ENCODE measurements at places on chromosomes 5 and 9. TPM values are rescaled to one million over a fixed set of nuclear protein-coding genes. Genes with fewer than 3 reads are reported as not detected.

Gene MRPS27
- 85.9 TPM for total RNA-seq

Gene SPRY4
- total RNA-seq: 1.1 TPM

Gene MYOT
- not detected for total RNA-seq

Gene OXCT1
- 117 TPM for total RNA-seq

Gene BARX1
- total RNA-seq: 0.44 TPM

Gene BAAT
- total RNA-seq: not detected

Gene RELL2
- total RNA-seq: 17.9 TPM

Gene ZFP62
- 17.9 TPM for total RNA-seq

Gene SURF1
- 26.0 TPM for total RNA-seq

Gene DNAI1
- total RNA-seq: 0.69 TPM

DNA sequence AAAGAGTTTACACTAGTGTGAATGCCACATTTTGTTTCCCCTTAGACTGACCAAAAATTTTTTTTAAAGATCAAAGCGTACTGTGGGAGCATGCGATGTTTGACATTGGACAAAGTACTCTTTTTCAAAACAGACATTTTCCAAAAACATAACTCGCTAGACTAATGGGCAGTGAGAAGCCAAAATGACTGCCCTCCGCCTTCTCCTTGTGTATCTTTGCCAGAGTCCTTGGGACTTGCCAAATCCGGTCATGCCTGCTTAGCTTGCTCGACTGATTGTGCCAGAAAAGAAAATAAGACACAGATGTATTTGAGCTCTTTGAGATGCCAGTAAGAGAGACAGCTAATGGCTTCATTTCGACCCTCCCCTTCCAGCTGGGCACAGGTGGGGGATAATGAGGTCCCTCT lies 157.5 kb downstream of the MAPKAP1 start:
- no peak for DNase-seq

GRCh38 chr5:170408226-170408625 lies 19.1 kb upstream of the KCNMB1 start:
- no peak for DNase-seq

DNA sequence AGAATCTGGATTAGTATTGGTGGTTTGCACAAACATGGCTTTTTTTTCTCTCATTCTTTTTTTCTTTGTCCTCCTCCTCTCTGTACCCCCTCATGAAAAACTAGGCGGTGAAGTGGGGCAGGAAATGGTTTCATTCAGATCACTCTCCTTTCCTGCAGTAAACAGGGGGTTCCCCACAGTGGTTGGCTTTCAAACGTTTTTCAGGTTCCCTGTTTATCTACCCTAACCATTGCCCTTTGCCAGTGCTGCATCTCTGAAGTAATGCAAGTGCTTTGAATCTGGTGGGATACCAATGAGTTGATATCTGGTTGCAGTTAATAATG lies 29.8 kb downstream of the NR4A3 start:
- DNase-seq: peak; percentile 53

DNA sequence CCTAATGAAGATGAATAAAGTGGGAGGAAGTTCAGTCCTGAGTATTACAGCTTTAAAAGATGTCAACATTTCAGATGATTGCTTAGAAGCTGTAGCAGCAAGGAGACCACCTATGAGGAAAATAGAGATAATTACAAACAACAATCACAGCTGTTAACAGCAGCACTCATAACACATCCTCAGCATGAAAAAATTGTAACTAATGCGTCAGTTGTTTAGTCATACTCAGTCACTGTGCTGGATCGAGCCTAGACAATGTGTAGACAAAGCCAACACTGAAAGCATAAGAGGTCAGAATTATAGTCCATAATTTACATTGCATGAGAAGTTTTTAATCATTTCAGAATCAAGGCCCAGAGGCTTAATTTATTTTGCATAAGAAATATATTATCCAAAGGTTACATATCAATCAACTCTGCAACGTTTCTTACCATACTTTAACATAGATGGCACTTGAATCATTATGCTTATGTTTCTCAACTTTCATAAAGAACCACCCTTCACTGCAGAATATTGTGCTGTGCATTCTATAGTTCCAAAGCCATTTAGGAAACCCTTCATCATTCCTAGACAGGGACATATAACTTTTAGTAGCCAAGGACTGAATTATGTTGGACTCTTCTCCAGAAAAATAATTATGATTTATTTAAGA lies 60.2 kb upstream of the HAPLN1 start:
- no peak for DNase-seq

DNA sequence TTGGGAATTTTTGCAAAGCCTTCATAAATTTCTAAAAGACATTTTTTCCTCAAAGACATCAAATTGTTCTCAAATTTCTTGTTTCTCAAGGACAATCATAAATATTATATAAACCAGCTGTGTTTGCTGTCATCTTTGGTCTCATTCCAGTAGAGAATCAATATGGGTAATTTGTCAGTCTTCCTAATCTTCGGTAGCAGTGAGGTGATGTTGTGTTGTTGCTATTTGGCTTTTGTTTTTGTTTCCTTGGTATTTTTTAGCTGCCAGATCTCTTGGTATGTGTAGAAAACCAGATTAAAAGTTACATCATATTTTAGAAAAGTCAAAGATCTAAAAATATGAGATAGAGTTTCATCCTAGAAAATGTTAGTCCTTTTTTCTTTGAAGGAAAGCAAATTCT lies 87.5 kb downstream of the CAMK4 start:
- DNase-seq: no peak

DNA sequence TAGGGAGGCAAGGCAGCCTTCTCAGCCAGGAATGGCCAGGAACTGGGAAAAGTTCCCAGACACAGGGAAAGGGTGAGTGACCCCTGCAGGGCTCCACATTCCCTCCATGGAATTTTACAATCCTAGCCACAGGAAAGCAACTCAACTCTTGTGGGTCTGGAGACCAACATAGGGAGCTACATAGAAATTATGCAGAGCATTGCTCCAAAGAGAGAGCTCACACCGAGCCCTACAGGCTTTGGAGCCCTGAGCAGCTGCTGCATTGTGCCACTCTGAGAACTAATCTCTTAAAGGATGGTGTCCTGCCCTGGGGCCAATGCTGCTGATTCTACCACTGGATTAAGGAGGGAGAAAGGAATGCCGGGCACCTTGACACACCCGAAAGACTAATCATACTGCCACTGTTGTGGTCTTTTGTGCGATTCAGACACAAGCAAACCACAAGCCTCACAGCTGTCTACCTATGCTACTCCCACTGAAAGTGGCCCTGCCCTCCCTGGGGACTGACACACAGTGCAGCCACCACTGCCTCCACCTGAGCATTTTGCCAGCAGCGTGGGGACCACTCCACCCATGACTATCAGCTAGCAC lies 1089.8 kb upstream of the NUDT12 start:
- DNase-seq: no peak

GRCh38 chr5:126143622-126144021 lies 279.6 kb upstream of the GRAMD2B start:
- DNase-seq: no peak

- DNase-seq: peak; percentile 17
Observed at GRCh38 chr5:94849821-94850736, 231.6 kb downstream of the SLF1 start.

DNA sequence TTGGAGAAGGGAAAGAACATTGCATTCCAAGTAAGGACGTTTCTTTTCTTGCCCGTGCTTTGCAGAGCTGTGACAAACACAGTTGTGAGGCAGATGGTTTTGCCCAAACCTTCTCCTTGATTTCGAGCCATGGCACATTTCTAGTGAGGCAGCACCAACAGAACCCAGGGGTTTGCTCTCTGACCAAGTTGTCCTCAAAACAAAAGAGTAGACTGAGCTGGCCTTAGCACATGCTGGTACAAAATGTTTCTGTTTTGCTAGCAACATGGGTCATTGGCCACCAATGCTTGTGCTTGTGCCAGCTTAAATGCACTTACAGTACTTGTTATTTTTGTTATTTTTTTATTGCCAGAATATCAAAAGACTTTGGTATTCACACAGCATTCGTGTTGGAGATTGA lies 328.8 kb downstream of the GADD45G start:
- DNase-seq: no peak

GRCh38 chr9:10876333-10876732 lies 263.5 kb upstream of the PTPRD start:
- no peak for DNase-seq

DNA sequence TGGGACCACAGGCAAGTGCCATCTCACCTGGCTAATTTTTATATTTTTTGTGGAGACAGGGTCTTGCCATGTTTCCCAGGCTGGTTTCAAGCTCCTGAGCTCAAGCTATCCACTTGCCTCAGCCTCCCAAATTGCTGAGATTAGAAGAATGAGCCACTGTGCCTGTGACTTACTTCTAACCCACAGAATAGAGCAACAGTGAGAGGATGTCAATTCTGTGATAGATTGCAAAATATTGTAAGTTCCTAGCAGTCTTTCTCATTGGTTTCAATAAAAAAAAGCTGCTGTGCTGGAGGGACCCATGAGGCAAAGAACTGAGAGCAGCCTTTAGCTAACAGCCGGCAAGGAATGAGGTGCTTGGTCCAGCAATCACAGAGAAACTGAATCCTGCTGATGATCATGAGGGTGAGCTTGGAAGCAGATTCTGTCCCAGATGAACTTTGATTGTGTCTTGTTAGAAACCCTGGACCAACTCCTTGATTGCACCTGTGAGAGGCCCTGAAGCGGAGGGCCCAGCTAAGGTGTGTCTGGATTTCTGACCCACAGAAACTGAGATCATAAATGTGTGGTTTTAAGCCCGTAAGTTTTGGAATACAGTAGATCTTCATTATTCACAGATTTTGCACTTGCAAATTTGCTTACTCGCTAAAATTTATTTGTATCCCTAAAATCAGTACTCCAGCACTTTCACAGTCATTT lies 149.7 kb downstream of the GCNT1 start:
- no peak for DNase-seq

DNA sequence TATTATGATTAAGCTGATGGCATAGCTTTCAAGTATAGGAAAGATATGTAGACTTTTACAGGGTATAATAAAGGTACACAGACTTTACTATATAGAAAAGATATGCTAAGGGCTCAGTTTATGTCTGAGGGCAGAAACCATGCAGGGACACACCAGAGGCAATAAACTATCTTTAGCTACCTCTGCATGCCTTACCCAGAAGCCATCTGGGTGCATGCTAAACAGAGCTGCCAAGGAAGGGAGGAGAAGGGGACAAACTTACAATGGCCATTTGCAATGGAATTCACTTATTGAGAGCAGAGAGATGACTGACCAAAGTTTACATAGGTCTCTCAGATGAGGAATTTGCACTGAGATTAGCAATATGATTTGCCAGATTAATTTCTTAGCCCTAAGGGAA lies 143.1 kb upstream of the NR4A3 start:
- no peak for DNase-seq

DNA sequence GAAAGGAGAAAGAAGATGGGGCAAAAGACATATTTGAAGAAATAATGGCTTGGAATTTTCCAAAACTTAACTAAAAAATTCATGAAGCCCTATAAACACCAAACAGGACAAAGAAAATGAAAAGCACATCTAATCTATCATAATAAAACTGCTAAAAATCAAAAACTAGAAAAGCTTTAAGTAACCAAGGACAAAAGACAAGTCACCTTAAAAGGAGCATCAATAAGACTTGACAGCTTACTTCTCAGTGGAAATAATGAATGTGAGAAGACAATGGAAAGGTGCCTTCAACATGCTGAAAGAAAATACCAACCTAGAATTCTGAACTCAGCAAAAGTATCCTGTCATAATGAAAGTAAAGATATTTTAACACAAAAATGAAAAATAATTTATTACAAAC lies 27.0 kb downstream of the GTF3C4 start:
- no peak for DNase-seq

- no peak for DNase-seq
Observed at GRCh38 chr9:104869811-104870210, 58.1 kb downstream of the ABCA1 start.

DNA sequence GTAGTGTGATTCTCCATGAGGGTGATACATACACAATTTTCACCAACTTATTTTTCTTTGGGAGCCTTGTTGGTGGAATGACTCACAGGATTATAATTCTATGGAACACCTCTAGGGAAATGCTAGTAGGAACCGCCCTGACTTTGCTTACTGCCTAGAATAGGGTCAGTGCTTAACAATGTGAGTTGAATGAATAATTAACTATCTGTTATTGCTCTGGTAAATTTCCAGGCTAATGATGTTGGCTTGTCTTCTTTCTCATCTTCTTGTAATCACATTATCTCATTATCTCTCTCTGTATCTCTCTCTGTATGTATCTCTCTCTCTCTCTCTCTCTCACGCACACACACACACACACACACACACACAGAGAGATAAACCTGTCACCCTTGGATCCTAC lies 291.1 kb downstream of the TRIM32 start:
- no peak for DNase-seq

GRCh38 chr5:32785611-32786254 lies 74.6 kb downstream of the NPR3 start:
- no peak for DNase-seq

- DNase-seq: no peak
Observed at GRCh38 chr5:126610160-126610559, 9.4 kb downstream of the PHAX start.

DNA sequence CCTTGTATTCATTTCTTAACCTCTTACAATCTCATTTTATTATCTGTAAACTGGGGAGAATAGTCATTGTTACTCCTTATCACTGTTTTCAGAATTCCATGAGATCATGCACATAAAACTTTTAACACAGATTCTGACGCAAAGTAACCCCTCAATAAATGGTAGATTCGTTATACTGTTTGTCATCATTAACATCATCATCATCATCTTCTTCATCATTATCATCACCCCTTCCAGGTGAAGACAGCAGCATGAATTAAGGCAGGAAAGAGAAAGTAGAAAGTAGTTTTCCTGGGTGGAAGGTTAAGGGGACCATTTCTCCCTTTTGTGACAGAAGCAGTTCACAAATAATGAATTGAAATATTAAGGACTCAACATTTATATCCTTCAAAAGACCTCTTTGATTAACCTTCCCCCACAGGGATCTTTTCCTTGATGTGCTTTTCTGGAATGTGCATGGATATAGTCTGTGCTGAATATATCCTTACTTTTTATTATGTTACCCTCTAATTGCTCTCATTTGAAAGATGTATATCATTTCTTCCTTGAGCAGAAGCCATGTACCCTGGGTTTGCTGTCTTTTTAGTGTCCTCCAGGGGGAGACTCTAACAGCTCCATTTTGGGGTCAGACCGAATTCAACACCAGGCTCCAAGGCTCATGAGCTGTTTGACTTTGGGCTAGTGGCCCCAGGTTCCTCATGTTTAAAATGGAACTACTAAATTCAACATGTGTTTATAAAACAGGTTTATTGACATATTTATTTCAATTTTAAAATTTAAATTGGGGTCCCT lies 1029.9 kb upstream of the WWC1 start:
- no peak for DNase-seq

GRCh38 chr9:101968392-101968791 lies 229.9 kb upstream of the GRIN3A start:
- DNase-seq: no peak

All from activated CD4-positive, alpha-beta memory T cell treated with anti-CD3 and anti-CD28 coated beads for 36 hours (primary cell).